Effector CD8-positive, alpha-beta T cell (primary cell): ENCODE measurements at places on chromosomes 4 and X.

DNA sequence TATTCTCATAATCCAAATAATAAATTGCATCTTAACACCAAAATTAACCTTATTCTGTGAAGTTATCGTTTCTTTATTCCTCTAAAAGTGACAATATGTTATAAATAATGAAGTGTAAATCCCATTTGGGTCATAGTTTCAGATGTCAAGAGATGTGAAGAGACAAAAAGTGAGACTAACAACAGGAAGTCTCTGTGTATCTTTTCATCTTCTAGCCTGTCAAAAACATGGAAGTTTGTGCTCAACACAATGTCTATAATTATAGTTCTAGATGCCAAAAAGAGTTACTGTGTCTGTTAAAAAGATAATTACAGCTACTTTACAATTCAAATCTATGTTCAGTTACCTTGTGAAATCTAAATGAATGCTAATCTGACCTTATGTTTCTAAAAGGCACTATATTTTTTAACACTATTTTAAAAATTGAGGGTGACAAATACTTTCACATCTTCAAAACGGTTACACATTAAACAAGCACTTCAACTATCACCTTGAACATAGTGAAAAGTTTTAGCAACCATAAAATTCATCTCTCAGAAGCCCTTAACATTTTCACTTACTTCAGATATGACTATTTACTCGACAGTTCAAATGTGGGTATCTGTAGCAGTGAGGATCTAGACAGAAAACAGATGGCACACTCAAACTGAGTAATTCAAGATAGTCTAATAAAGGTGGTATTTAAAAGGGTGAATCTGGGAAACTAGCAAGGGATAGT lies 509.8 kb downstream of the ARAP2 start:
- DNase-seq = no peak

DNA sequence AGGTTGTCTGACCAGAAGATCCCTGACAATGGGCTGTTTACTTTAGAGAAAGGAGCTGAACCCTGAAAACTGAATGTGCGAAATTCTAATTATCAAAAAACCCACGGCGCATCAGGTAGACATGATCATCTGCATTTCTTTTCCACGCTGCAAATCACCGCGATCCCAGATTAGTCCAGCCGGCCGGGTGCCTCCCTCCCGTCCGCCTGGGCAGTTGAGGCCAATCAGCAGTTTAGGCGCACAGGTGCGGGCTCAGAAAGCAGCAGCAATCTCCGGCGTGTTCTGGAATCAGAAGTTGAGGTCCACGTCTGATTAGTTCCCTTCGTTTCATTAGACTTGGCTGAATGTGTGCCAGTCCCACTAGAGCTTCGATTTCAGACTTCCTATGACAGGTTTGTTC lies 73.9 kb downstream of the ACOX3 start:
- DNase-seq = no peak

DNA sequence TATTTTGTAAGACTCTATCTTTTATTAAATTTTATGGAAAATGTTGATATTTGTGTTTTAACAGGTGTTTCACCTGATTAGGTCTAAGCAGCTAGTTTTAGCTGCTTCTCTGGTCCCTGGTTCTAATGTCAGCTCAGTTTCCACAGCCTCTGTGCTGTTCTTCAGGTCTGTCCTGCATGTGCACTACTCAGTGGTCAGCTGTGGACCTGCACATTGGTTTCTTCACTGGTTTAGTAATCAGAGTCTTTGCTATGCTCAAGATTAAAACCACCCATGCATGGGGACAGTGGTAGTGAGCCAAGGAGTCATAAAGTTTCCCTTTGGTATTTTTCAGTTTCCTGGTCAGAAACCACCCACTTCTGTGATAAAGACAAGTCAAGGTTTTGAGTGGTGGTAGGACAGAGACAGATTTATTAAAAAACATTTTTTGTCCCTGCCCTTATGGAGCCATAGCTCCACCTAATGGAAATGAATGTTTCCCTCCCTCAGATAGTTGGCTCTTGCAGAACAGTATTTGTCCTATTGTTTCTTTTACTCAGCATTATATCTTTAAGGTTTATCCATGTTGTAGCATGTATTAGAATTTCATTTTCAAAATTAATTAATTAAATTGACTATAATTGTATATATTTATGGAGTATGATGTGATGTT lies 36.8 kb upstream of the VBP1 start:
- DNase-seq = no peak

DNA sequence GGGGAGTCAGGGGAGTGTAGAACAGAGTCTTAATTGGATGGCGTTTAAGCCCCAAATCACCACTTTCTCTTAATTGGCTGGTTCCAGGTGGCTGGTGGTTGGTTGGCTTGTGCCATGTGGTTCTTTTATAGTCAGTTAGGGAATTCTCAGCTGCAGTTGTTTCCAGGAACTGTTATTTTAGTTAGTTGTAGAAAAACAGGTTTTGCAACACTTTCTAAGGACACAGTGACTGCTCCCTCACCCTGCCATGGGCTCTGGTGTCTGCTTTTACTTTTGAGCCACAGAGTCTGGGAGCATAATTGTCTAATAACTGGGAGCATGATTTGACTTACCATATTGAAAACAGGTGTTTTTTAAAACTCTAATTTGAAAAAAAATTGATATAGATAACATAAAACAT lies 75.8 kb upstream of the PCDH18 start:
- no peak for DNase-seq

DNA sequence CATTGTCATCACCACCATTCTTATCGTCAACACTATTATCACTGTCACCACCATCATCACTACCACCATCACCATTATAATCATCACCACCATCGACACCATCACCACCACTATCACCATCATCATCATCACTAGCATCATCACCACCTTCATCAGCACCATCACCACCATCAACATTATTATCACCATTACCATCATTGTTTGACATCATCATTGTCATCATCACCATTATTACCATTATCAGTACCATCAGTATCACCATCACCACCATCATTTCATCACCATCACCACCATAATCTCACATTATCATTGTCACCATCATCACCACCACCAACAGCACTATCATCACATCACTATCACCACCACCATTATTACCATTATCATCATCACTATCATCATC lies 47.5 kb upstream of the NKX1-1 start:
- no peak for DNase-seq

DNA sequence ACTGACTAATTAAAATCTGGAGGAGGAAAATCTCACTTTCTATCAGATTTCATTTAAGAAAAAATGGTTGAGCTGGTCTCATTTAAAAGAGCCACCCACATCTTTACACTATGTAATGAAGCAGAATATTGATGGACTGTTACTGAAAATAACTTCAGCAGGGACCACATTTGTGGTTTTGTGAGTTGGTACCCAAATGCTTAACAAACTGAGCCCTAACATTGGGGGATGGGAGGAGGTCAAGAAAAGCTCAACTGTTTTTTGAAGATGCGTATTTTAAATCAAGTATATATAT lies 30.1 kb downstream of the HOPX start:
- DNase-seq = no peak

DNA sequence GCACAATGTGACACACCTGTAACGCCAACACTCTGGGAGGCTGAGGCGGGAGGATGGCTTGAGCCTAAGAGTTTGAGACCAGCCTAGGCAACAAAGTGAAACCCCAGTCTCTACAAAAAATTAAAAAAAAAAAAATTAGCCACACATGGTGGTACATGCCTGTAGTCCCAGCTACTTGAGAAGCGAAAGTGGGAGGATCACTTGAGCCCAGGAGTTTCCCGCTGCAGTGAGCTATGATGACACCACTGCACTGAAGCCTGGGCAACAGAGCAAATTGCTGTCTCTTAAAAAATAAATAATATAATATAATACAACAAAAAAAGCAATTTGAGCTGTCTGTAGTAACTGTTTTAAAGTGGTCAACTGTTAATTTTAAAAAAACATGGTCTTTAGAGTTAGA lies 13.2 kb downstream of the SPOCK3 start:
- DNase-seq = no peak

GRCh38 chrX:9374555-9374954 lies 90.3 kb upstream of the TBL1X start:
- no peak for DNase-seq

DNA sequence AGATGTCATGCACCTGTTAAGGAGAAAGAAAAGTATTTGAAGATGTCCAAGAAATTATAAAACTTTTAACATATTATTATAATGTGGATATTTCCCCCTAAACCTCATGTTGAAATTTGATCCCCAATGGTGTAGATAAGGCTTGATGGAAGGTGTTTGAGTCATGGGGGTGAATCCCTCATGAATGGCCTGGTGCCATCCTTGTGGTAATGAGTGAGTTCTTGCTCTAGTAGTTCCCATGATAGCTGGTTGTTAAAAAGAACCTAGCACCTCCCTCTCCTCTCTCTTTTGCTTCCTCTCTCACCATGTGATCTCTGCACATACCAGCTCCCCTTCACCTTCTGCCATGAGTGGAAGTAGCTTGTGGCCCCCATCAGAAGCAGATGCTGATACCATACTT lies 176.6 kb upstream of the NR3C2 start:
- no peak for DNase-seq

GRCh38 chr4:78480286-78480685 lies 71.3 kb upstream of the ANXA3 start:
- no peak for DNase-seq
